ENCODE measurements at places on chromosomes 4 and X.

- peak; percentile 89 for DNase-seq
These were observed 76.3 kb downstream of the SOWAHB start for GRCh38 chr4:76821641-76822040.

DNA sequence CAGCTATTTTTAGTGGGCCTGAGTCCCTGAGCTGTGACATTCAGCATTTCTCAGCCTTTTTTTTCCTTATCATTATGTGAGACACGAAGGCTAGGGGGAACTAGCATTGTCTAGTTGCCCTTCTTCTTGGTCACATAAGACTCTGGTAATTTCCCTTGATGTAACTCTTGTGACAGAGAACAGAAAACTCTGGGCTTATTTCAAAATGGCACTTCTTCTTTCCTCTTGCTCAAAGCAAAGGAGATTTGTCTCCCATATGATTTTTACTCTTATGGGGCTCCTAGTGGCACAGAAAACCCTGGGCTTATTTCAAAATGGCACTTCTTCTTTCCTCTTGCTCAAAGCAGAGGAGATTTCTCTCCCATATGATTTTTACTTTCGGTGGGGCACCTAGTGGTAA is 14.7 kb downstream of the ATXN3L start:
- no peak for DNase-seq

- no peak for DNase-seq
These were observed 20.9 kb upstream of the CCDC149 start for GRCh38 chr4:24933684-24934275.

GRCh38 chr4:147943159-147943638 is 211.3 kb downstream of the ARHGAP10 start:
- no peak for DNase-seq

DNA sequence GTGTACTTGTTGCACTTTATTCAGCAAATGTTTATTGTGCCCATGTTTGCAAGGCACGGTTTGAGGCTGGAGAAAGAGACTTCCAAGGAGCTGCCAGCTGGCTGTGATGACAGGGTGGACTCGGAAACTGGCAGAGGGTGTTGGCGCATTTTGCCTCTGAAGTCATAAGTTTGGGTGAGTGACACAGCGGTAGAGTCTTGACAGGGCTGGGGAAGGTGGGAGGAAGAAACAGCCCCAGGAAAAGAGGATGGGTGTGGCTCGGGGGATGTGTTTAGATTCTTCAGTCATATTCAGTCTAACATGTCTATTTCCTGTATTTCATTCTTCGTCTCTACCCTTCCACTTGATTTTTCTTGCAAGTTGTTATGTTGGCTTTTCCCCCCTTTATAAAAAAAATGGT is 77.0 kb upstream of the STOX2 start:
- no peak for DNase-seq

GRCh38 chrX:13109817-13110216 is 65.4 kb upstream of the FAM9C start:
- peak; percentile 40 for DNase-seq

DNA sequence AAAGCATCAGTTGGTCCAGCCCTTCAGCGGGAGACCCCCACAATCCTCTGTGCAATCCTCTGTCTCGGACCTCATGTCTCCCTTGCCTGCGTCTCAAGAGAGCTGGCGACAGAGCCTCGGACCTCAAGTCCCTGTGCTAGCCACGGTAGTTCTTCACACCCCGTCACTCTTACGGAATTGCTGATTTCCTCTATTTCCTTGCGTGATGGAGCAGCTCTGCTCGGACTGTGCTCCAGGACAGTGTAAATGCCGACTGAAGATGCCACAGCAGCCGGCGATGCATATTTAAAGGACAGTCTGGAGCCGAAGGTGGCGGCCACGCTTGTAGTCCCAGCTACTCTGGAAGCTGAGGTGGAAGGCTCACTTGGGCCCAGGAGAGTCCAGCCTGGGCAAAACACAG is 1.9 kb downstream of the GRK4 start:
- no peak for DNase-seq

DNA sequence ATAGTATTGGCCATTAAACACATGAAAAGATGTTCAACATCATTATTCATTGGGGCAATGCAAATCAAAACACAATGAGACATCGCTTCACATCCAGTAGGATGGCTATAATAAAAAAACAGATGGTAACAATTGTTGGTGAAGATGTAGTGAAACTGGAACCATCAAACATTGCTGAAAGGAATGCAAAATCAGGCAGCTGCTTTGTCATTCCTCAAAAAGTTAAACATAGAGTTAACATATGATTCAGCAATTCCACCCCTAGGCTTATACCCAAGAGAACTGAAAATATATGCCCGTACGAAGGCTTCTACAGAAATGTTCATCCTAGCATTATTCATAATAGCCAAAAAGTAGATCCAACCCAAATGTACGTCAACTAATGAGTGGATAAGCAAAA is 144.0 kb upstream of the NAP1L5 start:
- DNase-seq: peak; percentile 78

GRCh38 chrX:118723376-118723775 is 4.0 kb upstream of the IL13RA1 start:
- DNase-seq: no peak

GRCh38 chr4:137510557-137511265 is 21.6 kb downstream of the PCDH18 start:
- DNase-seq: peak; percentile 99

DNA sequence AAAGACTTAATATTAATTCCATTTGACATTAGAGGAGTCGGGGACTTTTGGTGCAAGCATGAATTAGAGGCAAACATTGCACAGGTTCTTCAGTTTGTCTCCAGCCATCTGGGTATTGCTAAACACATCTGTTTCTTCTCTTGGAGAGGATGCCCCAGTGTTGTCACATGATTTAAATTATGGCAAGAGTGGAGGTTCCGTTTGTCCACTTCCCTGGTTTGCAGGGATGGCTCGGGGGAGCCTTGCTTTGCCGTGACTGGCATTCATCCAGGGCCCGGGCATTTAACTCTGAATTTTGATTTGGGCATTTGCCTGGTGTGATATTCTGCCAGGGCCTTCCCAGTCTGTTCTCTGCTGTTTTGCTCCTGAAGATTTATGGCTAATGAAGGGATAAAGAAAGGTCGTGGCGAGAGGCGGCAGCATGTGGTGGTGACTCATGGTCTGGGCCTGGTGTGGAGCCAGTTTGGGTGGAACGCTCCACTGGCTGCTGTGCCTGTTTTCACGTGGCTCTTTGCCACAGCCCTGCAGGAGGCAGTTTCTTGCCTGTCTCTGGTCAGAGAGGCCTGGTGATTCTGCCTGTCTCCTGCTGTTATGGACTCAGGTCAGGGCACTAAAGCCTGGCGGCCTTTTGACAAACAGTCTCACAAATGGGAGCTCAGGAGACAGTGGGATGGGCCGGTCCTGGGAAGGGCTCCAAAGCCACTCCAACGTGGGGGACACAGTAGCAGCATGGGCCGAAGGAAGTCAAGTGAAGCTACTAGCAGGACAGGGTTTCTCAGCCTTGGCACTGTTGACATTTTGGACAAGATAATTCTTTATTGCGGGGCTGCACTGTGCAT is 99.4 kb upstream of the PGRMC2 start:
- DNase-seq: peak; percentile 97

- DNase-seq: peak; percentile 66
These were observed 552 bp downstream of the ADH5 start for GRCh38 chr4:99088023-99088449.

GRCh38 chrX:40153345-40154249 is 55.8 kb upstream of the BCOR start:
- no peak for DNase-seq

DNA sequence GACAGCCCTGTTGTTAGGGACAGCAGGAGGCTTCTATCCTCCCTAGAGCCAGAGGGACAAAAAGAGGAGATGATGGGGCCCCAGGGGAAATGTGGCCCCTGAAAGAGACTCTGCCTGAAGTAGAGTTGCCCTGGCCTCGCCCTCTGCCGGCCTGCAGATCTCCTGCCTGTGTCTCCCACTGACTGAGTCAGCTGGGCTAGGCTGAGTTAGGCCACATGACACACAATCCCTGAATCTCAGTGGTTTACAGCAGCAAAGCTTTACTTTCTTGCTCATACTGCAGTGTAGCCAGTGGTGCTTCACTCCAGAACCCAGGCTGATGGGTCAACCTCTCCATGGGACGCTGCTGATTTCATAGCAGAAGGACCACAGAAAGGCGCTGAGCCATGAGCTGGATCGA is 23.5 kb downstream of the DRD5 start:
- no peak for DNase-seq

DNA sequence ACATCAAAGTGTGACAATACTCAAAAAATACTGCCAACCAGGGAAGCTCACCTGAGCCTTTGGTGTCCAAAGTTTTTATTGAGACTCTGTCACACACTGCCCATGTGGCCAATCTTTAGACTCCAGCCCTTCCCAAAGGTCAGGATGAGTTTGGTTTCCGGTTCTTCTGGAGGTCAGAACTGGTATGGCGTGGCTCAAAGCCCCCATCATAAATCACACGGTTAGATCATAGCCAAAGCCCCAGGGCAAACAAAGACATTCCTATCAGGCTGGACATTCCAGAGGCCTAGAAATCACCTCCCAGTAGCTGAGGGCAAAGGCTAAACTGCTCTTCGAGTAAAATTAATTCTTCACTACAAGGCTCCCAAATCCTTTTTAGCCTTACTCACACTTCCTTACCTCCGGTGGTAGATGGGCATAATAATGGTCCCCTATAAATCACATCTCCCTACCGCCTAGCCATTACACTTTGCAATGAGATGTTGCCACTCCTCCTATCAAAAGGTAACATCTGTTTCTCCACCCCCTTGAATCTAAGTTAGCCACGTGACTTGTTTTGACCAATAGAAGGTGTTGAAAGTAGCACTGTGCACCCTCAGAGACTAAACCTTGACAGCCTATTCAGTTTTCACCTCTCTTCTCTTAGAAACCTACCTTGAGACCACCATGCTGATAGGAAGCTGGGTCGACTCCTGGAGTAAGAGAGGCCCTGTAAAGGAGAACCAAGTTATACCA is 137.8 kb upstream of the DUSP21 start:
- DNase-seq: no peak

- DNase-seq: no peak
These were observed 58.8 kb upstream of the MXD4 start for GRCh38 chr4:2320746-2321145.

- DNase-seq: peak; percentile 95
These were observed 131.3 kb upstream of the AGA start for GRCh38 chr4:177573507-177573906.

GRCh38 chrX:129609395-129609794 is 45.4 kb downstream of the APLN start:
- DNase-seq: no peak

- DNase-seq: peak; percentile 9
These were observed 37.4 kb upstream of the SLC10A4 start for GRCh38 chr4:48445704-48446103.

DNA sequence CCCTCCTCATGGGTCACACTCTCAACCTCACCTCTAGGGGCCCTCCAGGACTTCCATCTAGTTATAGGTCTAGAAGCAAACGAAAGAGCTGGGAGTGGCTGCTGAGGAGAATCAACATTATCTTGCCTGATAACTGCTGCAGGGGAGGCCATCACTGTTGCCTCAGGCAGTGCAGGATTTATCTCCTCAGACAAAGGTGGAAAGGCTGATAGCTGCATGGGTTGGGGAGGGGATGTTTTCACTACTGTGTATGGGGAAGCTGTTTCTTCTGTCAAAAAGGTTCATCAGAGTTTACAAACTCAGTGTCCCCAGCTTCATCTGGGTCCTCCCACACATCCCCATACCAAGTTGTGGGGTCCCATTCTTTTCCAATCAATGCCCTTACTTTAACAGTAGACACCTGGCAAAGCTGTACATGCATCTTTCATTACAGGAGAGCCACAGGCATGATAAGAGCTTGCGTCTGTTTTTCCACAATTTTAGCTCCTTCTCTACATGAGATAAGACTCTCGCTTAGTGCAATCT is 17.6 kb upstream of the PRDM8 start:
- no peak for DNase-seq

DNA sequence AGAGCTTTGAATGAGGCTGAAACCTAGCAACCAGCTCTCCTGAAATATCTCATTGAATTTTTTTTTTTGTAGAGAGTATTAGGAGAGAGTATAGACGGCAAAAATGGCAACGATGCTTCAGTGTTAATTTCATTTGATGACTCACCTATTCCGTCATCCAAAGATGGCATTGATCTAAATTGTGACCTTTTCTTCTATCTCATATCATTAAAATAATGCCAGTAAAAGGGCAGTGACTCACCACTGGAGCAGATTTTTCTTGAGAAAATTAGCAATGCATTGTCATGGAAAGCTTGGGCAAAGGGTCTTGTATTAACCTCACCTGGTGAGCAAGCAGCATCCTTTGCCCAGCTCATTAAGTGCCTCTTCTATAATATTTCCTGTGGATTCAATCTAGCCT is 19.6 kb downstream of the VMA21 start:
- no peak for DNase-seq

GRCh38 chr4:37615720-37616063 is 70.5 kb downstream of the RELL1 start:
- no peak for DNase-seq

- no peak for DNase-seq
These were observed 671.8 kb downstream of the CCSER1 start for GRCh38 chr4:90798948-90799347.

Measured in fibroblast of skin of right biceps (primary cell).